Activated naive CD4-positive, alpha-beta T cell treated with anti-CD3 and anti-CD28 coated beads, Interleukin-2, amount 50 U/mL, for 72 hours (primary cell): ENCODE measurements at places on chromosomes 1 and 21.
A peak's percentile ranks its signal among the peaks of the same experiment; 100 is the strongest.

- DNase-seq, result no peak
Observed at GRCh38 chr1:108785264-108785663, 38.8 kb downstream of the STXBP3 start.

DNA sequence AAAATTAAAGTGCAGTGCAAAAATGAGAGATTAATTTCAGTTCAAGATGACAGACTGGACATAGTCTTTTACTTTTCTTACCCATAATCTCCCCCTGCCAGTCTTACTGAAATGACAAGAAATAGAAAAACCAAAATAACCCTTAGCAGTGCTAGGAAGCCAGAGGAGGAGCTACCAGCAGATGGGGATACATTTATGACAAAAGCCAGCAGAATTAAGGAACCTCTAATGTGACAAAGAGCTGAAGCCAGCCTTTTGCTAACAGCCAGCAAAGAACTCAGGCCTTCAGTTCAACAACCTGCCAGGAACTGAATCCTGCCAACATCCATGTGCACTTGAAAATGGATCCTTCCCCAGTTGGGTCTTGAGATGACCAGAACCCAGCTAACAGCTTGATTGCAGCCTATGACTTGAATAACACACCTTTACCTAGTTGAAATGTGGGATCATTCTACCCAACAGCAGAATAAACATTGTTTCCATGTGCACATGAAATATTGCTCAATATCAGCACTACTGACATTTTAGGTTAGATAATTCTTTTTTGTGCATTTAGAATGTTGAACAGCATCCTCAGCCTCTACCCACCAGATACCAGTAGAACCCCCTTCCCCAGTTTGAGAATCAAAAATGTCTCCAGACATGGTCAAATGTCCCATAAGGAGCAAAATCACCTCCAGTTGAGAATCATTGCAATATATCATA lies 7.9 kb upstream of the TRAF5 start:
- DNase-seq, result no peak

GRCh38 chr1:93668121-93668520 lies 13.5 kb downstream of the BCAR3 start:
- no peak for DNase-seq

DNA sequence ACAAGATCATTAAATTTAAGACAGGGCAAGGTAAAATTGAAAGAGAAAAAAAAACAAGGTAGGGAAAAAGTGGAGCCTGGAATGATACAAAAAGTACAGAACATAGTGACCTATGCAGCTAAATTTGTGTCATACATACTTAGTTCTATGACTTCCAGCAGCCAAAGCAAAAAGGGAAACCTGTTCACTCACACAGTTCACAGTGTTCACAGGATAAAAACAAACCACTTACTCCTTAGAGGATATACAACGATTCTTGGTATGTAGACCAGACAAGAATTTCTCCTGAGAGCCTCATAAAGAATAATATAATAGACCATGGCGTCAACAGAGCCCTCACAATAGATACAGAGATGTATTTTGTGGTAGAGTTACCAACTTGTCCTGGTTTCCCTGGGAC lies 27.5 kb downstream of the COA7 start:
- no peak for DNase-seq

DNA sequence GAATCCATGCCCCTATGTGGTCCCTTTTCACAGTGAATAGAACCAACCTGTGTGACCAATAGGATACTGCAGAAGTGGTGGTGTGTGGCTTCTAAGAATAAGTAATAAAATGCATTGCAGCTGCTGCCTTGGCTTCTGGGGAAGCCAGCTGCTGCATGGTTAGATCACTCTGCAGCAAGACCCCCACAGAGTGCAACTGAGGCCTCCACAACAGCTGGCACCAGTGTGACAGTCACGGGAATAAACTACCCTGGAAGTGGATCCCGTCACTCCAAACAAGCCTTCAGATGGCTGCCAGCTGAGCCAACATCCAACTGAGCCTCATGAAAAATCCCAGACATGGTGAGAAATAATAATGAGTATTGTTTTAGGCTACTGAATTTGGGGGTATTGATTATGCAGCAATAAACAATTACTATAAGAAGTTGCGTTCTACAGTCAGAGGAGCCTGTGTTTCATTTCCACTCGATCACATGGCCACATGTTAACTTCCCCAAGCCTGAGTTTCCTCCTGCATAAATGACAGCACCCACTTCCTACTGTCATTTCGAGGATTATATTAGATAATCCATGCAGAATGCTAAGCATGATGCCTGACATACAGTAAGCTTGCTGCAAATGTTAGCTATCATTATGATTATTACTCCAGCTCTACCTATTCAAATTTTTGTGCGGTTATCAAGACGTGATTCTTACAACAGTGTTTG lies 20.8 kb upstream of the COG2 start:
- no peak for DNase-seq

GRCh38 chr1:61241411-61241838 lies 159.1 kb downstream of the NFIA start:
- DNase-seq, result no peak

DNA sequence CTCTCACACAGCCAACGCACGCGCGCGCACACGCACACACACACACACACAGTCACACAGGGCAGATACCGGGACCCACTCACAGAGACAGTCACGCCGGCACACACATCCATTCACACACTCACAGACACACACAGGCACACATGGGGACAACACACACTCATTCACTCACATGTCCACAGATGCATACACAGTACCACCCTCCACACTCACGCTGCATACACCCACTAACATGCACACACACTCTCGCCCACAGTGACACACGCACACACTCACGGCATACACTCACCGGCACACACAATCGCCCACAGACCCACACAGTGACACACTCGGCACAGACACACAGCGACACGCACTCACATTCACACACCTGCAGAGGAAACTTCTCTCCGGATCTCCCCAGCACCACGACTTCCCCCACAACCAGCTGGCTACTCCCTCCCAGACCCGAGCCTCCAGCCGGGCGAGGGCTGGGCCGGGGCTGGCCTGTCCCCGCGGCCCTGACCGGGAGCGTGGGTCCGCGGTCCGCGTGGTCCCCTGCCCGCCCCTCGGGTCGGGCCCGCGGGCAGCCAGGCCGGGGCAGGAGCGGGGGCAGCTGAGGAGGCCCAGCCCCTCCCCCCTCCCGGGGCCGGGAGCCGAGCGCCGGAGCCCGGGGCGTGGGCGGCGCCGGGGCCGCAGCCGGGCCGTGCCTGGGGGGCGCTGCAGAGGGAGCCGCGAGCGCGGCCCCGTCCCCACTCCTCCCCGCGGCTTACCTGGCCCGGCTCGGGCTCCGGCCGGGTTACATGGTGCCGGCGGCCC lies 552 bp downstream of the DLGAP3 start:
- no peak for DNase-seq

- DNase-seq, result no peak
Observed at GRCh38 chr1:172356620-172357019, 63.9 kb upstream of the C1orf105 start.

DNA sequence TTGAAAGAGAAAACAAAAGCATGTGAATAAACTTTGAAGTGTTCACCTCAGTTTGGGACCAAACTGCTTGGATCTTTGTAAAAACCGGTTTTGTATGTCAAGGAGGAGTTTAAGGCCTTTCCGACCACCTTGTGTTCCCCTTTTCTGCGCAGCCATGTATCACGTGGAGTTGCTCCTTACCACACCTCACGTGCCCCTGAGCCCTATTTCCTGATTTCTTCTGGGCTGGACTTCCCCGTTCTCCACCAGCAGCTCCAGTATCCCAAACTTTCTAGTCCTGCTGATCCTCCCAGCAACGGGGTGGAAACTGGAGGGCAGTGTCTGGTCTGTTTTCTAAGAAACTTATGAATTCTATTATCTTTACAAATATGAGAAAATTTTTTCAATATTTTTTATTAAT lies 1.6 kb upstream of the SH3D21 start:
- DNase-seq, result no peak

- DNase-seq, result no peak
Observed at GRCh38 chr1:233868461-233868860, 36.0 kb upstream of the SLC35F3 start.

DNA sequence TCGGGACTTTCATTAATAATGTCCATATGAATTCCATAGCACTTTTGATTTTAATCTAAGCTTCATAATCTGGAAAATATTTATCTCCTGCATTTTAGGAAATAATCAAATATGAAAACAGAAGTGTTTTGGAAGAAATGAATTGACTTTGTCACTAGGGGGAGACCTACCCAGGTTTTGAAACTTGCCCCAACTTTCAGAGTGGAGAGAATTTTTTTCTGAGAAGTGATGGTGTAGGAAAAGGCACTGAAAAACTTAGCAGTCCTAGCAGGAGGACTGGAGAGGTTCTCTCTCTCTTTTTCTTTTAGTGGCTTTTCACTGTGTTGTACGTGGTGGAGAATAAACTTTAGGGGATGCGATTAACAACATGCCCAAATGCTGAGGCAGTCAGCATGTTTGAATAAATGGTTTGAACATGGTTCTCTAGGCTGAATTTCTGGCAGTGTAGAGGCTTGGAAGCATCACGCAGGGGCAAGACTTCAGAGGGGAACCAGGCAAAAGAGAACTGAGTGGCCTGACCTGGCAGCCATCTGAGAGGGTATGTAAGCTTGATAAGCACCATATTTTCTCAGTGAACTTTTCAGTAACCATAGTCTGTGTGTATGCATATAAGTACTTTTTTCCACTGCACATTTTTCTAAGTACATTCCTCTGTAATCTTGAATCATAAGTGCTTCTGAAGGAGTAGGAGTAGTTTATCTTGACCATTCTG lies 68.3 kb upstream of the NEK7 start:
- DNase-seq, result no peak

DNA sequence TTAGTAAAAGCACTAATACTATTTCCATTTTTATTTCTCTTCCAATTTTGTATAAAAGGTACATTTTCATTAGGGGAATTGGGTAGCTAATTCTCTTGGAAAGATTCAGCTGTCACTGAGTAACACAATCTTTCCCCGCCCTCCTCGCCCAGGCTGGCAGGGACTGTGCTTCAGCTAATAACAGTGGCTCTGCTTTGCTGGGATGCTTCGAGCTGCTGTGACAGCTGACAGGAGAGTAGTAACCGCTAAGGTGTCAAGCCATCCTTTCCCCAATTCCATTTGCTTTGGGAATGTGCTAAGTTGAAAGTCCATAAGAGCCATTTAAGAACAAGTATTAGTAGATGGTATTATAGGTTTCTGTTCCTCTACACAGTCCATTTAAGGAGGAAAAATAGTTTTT lies 106.7 kb upstream of the NRIP1 start:
- DNase-seq, result no peak

DNA sequence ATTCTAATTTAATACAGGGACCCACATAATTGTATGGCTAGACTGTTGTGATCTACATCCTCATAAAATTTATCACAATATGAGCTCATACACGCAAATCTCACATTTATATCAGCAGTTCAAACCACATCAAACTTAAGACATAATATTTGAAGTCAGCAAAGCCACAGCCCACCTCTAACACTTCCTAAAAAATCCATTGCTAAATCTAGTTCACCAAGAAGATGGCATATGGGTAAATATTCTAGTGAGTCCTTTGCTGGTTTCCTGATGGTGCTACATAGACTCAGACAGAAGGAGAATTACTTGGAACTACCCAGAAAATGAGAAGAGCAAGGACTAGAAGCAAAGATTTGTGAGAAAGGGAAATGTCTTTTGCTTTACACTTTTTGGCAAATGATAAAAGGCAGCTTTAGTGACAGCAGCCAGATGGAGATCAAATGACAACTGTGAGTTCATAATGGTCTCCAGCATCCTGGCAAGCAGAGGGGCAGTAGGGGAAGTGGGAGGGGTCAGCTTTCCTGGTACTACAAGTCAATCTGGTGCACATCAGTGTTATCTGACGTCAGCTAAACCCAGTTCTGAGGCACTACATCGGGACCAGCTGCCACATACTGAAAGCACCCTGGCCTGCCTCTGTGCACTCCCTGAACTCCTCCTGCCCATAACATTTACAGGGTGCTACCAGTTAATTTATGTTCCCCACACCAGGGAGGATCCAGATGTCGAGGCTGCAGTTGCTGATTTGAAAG lies 10.6 kb upstream of the GADD45A start:
- DNase-seq, result peak; percentile 16

- peak; percentile 60 for DNase-seq
Observed at GRCh38 chr21:31557421-31558188, 101.9 kb upstream of the SOD1 start.

GRCh38 chr21:45138199-45139002 lies 64.0 kb downstream of the ADARB1 start:
- no peak for DNase-seq

- DNase-seq, result no peak
Observed at GRCh38 chr1:119966020-119966419, 69.7 kb upstream of the ADAM30 start.

DNA sequence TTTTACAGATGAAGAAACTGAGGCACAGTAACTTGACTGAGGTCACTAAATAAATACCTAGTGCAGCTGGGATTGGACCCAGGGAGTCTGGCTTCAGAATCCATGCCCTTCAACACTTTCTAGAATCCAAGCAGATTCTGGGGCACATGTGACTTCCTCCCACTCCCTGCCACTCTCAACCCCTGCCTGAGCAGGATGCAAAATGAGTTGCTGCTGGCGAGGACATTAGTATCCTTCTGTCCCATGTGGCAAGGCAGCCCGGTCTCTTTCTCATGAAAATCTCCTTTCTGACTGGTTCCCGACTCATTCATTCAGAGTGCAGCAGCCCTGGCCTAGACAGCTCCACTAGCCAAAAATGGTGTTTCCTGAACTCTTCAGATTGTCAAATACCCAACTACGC lies 28.4 kb downstream of the TNNT2 start:
- no peak for DNase-seq

DNA sequence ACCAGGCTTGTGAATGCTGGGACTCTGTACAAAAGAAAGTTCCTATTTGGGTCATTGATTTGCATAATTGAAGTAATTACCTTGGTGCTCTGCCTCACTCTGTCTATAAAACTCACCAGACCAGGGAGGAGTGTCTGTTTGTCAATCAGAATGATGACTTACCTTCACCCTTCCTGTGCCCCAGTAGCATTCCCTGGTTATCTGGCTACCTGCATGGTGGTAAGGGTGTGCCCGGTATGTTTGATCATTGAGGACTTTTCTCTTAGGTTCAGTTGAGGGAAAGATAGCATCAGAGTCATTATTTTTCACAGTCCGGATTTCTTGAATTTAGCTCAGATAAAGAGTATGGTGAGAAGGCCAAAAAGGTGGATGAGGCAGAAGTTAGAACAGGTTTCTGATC lies 190.0 kb downstream of the BRINP2 start:
- DNase-seq, result no peak

DNA sequence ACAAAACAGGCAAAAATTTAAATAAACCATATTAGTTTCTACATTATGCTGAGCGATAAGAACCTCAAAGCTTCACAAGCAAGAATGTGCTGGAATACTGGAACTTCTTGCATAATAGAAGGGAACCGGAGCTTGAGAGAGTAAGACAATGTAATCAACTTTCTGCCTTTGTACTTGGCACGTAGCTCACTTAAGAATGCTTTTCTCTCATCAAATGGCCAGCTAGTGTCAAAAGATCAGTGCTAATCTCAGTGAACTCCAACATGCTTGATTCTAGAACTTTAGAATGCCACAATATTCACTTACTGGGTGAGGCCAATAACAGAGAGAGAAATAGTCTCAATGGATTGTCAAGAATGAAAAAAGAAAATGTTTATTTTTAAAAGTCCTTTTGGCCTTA lies 486.1 kb upstream of the LRRC7 start:
- DNase-seq, result no peak

- DNase-seq, result no peak
Observed at GRCh38 chr1:185483664-185484450, 166.8 kb upstream of the IVNS1ABP start.
